Left renal pelvis (tissue), 4 donors: ENCODE measurements at places on chromosomes 2 and 18. TPM values are rescaled to one million over a fixed set of nuclear protein-coding genes. Genes with fewer than 3 reads are reported as not detected.

TSHZ1 gene
- polyA plus RNA-seq: 32.7 TPM

SLC5A7 gene
- polyA plus RNA-seq: 0.69 TPM

CRYGC gene
- not detected for polyA plus RNA-seq

ESPNL gene
- polyA plus RNA-seq: 0.86 TPM

CDH7 gene
- 13.5 TPM for polyA plus RNA-seq

DES gene
- polyA plus RNA-seq: 10.4 TPM

RTP5 gene
- not detected for polyA plus RNA-seq

CD207 gene
- 0.14 TPM for polyA plus RNA-seq

BCS1L gene
- polyA plus RNA-seq: 36.4 TPM

NXPH2 gene
- 5.6 TPM for polyA plus RNA-seq

RESP18 gene
- not detected for polyA plus RNA-seq

LOXHD1 gene
- 0.56 TPM for polyA plus RNA-seq

RAB27B gene
- 6.2 TPM for polyA plus RNA-seq

KIF5C gene
- polyA plus RNA-seq: 4.1 TPM

ATP6V1B1 gene
- 62.6 TPM for polyA plus RNA-seq

GRCh38 chr2:147382322-147382948, 462.4 kb upstream of the ACVR2A start:
- DNase-seq: no peak

GRCh38 chr18:63284827-63285733, 34.5 kb downstream of the BCL2 start:
- no peak for DNase-seq

- no peak for DNase-seq
These were observed 156.1 kb downstream of the ANTXR1 start for GRCh38 chr2:69168950-69169654.

GRCh38 chr2:238841542-238842164, 6.2 kb upstream of the TWIST2 start:
- DNase-seq: no peak

- no peak for DNase-seq
These were observed 69.6 kb downstream of the ZNF516 start for GRCh38 chr18:76425146-76426131.

- DNase-seq: no peak
These were observed 555.3 kb downstream of the RNF144A start for GRCh38 chr2:7472465-7472864.

- DNase-seq: no peak
These were observed 69.8 kb upstream of the TANK start for GRCh38 chr2:161090411-161090810.

GRCh38 chr18:14949800-14950664, 202.1 kb downstream of the ANKRD30B start:
- DNase-seq: peak; percentile 7

DNA sequence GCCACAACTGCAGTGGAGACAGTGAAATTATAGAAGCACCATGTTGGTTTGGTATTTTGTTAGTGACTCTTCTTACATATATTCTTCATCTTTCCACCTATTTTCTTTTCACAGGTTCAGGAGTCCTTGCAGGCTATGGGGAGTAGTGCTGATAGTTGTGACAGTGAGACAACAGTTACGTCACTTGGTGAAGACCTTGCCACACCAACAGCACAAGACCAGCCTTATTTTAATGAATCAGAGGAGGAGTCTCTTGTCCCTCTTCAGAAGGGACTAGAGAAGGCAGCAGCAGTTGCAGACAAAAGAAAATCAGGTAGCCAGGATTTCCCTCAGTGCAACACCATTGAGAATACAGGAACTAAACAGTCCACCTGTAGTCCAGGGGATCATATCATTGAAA, 23.6 kb downstream of the ITPRID2 start:
- no peak for DNase-seq

- DNase-seq: no peak
These were observed 1775.1 kb upstream of the PIK3C3 start for GRCh38 chr18:40179729-40180461.

GRCh38 chr2:164764996-164765395, 76.6 kb downstream of the COBLL1 start:
- DNase-seq: no peak

DNA sequence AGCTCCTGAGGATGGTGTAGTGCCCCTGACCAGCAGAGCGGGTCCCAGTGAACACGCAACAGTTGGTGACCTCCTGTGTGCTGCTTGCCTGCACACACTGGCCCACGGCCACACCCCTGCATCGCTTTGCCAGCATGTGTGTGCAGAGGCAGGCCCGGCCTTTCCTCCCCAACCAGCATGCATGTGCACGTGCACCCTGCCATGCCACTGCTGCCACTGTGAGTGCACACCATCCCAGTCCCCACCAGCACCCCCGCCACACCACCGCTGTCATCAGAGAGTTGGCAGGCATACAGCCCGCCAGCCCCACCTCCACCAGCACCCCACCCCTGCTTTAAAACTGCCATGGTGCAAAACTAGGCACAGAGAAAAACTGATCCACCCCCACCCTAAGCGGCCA, 197.4 kb upstream of the SRD5A2 start:
- no peak for DNase-seq

- DNase-seq: no peak
These were observed 26.7 kb upstream of the SMIM21 start for GRCh38 chr18:75454022-75454795.

DNA sequence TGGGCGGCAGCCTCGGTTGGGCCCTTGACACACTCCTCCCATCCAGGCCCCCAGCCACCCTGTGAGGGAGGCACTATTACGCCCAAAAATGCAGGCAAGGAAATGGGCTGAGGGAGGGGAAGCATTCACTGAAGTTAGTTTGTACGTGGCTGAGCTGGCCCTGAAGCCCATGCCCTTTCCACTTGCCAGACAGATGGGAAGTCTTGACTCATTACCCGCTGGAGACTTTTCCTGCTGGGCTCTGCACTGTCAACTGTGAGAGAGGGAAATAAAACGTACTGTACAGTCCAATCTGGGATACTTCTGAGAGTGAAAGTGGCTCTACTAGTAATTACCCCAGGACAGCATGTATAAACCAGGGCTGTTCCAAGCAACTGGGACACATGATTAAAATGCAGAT, 125.9 kb downstream of the MSH2 start:
- no peak for DNase-seq

DNA sequence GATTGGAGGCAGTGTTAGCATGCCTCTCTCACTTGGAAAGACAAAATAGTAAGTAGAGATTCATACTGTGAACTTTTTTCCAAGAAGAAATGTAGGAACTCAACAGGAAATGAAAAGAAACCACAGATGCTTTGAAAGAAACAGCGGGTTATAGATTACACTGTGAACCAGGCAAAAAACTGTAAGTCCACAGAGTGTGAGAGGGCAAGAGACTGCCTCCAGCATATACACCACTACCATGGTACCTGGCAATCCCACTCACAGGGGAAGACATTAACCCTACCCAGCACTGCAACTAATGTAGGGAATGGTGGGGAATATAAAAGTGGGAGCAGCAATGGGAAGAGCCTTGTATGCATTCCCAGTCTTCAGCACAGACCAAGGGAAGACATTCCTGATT, 150.6 kb upstream of the GALNT5 start:
- no peak for DNase-seq

DNA sequence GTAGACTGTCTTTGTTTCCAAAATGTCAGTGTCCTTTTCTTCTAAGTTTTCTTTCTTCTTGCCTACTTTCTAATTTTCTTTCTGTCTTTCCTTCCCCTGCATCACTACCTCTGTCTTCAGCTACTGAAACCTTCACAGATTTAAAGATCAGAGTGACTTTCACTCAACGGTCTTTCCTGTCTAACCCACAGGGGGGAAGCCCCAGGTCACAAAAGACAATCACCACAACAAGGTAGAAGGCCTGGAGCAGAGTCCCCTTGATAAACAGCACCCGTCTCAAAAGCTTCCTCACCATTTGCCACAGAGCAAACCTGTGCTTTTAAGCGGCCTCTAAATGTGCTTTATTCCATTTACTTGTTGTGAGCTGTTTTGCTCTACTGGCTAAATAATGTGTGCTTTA, 665.4 kb downstream of the BCL11A start:
- no peak for DNase-seq

- no peak for DNase-seq
These were observed 34.5 kb downstream of the KCNG3 start for GRCh38 chr2:42459296-42459695.

GRCh38 chr2:112972423-112973086, 5.3 kb upstream of the IL36G start:
- no peak for DNase-seq

DNA sequence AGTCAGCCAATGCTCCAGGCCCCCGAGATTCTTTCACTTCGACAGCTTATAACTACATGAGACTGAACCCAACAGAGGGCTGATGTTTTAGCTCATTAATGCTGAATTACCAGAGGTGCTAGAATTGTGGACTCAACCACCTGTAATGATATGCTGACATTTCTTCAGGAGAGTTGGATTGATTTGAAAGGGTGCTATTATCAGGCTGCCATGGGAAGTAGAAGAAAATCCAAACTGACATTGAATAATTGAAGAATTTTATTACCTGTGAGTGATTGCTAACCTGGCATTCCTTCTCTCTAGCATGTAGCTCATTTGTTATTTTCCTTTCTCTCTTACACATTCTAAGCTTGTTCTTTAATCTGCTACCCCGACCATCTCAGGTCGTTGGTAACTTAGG, 488.8 kb downstream of the PID1 start:
- DNase-seq: no peak

DNA sequence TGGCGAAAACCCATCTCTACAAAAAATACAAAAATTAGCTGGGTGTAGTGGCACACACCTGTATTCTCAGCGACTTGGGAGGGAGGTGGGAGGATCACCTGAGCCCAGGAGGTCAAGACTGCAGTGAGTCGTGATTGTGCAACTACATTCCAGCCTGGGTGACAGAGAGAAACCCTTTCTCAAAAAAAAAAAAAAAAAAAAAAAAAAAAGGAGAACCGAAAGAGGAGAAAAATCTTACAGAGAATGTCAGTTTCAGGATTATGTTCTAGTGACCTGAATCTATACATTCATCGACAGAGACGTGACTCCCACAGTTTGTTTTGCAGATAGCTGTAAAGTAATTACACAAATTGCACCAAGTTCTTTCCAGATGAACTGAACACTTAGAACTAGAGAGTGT, 187.8 kb downstream of the FTCDNL1 start:
- no peak for DNase-seq

DNA sequence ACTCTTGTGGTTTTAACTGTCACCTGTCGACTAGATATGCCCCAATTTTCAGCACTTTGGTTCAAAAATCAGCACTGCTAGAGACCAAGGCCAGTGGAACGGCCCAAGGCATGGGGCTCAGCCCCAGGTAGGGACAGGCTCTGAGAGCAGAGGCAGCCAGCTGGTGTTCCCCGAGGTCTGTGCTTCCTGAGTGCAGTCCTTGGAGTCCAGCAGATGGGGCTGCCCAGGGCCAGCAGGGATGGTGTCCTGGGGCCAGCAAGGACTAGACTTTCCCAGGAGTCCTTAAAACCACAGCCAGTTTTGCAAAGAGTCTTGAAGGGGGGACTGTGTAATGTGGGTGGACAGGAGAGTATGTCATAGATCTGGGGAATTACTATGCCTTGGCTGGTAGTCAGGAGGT, 56.3 kb downstream of the POMC start:
- no peak for DNase-seq

GRCh38 chr2:15348636-15349035, 212.5 kb downstream of the NBAS start:
- DNase-seq: no peak

DNA sequence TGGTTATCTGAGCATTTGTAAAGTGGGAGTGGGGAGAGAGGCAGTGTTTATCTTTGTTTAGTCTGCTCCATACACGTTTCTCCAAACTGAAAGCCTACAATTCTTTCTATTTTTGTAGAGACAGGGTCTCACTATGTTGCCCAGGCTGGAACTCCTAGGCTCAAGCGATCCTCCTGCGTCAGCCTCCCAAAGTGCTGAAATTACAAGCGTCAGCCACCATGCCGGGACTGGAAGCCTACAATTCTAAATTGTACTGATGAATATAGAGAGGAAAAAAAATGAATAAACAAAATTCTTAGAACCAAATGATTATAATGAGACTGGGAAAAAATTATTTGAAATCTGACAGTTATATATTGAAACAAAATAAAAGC, 1.4 kb upstream of the ZFAND2B start:
- no peak for DNase-seq

- no peak for DNase-seq
These were observed 261.4 kb downstream of the DYSF start for GRCh38 chr2:71714601-71715240.

DNA sequence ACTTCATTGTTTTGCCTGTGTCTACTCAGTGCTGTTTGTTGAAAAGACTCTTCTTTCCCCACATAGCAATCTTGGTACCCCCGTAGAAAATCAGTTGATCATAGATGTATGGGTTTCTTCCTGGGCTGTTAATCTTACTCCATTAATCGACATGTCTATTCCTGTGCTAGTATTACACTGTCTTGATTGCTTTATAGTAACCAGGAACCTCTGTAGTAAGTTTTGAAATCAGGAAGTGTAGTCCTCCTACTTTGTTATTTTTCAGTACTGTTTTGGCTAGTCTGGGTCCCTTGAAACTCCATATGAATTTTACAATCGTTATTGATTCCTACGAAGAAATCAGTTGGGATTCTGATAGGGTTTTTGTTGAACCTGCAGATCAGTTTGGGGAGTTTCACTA, 78.8 kb upstream of the FAM136A start:
- DNase-seq: no peak
